ENCODE measurements at places on chromosomes 11 and 22.

DNA sequence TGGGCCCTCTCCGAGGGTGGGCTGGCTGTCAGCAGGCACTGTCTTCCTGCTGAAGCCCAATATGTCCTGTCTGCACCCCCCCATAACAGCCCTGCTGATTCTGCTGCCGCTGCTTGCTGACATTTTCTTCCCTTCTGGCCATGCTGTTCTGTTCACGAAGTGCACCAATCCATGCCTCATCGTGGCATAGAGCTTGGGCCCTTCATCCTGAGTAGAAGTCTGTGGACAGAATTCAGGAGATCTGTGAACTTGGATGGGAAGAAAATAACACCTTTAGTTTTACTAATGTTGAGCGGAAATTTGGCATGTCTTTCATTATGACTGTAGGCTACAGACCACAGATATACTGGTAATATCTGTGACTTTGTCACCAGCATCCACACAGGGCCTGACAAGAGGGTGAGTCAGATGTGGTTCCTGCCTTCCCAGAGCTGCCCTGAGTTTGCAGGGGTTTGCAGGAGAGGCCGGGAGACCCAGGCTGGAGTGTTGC lies 14.1 kb upstream of the KIAA0930 start:
- no peak for DNase-seq

DNA sequence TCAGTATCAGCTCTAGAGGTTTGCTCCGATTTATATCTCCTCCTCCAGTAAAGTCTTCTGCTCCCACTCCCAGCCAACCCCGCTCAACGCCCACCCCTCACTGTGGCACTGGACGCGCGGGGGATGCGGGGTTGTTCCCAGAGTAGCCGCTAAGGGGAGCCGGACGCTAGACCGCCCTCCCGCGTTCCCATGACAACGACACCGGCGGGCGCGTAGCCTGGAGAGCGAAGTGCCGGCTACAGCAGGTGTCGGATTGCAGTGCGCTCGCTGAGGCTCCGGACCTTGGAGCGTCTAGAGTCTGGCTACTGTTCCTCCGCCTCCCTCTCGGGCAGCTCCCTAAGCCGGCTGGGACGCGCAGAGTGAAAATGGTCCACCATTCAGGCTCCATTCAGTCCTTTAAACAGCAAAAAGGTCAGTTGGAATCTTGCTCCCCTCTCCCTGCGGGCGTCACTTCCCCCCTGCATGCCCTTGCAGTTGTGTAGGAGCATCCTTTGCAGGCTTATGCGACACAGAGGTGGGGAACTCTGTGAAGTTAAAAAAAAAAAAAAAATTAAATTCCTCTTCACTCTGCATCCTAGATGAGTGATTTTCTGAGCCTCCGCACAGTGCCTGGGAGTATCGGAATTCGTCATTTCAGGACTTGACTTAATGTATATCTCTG lies at the start of gene ANO3:
TSS of gene ANO3 (plus strand) at position 220 of the 661 bp plus-strand sequence. CDS start at position 366, 146 bp downstream.
- DNase-seq, result peak; percentile 56

DNA sequence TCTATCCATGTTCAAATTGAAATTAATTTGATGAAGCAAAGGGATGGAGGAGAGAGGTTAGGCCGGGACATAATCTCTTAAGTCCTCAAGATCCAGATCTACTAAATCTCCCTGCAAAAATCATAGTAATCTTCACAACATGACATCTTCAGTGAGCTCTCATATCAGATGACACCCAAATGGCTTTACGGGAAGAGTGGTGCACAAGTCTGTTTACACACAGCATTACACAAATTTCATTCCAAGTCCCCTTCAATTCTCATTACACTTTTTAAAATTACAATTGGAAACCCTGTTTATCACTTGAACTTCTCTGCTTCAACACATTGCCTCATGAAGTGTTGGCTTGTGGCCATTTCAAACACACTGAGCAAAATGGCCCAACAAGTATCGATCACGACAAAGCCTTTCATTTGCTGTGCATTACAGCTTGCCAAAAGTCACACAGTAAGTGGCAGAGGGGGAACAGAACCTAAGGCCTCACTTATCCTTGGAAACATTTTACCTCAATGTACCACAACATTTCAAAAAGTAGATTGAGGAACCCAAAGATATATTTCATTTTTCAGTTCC lies 17.9 kb upstream of the TPH1 start:
- no peak for DNase-seq

DNA sequence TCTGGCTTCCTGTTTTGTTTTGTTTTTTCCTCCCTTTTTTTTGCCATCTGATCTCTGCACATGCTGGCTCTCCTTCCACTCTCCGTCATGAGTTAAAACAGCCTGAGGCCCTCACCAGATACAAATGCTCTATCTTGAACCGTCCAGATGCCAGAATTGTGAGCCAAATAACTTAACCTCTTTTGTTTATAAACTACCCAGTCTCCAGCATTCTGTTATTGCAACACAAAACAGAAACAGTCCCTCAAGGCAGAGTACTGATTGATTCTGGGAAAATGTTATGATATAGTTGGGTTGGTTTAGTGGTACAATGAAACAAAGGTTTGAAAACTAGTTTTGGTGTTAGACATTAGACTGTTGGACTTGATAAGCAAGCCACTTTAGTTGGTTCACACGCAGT lies 1390.0 kb upstream of the RAG2 start:
- no peak for DNase-seq

GRCh38 chr11:8101421-8101820 lies 20.4 kb downstream of the TUB start:
- no peak for DNase-seq

DNA sequence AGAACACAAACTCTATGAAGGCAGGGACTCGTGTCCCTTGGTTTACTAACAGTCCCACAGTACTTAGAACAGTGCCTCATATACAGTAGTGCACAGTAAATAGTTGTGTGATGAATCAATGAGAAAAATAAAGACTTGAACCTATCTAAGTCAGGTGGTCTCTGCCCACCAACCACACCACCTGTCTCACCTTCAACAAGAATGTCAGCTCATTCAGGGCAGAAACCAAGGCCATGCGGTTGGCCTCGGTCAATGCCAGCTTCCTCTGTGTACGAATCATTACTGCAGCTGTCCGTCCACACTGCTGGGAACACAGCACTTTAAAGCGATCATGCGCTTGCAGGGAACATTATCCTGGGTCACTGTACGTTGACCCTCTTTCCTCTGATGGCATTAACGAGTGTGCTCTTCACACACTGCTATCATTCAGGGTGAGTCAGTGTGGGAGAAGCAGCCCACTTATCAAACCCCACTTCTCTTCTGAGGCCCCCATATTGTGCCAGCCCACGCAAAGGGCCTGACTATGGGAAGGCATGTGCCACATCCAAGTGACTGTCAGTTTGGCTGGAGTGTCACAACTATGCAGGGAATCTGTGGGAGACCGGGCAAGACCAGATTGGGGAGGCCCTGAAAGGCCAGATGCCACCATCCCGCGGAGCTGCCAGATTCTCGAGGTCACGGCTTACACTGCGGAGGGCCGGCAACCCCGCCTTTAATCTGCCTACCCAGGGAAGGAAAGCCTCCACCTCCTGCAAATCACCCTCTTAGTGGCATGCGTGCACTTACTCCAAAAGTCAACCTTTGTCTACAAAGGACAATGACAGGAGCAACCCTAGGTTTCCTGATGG lies 36.1 kb downstream of the LARGE1 start:
- DNase-seq, result no peak

GRCh38 chr11:123151796-123152195 lies 43.3 kb downstream of the CLMP start:
- DNase-seq, result no peak

GRCh38 chr11:73192272-73192671 lies 25.8 kb upstream of the P2RY2 start:
- no peak for DNase-seq

- no peak for DNase-seq
Measured at GRCh38 chr22:45628515-45628914, 43.1 kb upstream of the ATXN10 start.

GRCh38 chr11:115528225-115528624 lies 24.0 kb upstream of the CADM1 start:
- DNase-seq, result no peak

DNA sequence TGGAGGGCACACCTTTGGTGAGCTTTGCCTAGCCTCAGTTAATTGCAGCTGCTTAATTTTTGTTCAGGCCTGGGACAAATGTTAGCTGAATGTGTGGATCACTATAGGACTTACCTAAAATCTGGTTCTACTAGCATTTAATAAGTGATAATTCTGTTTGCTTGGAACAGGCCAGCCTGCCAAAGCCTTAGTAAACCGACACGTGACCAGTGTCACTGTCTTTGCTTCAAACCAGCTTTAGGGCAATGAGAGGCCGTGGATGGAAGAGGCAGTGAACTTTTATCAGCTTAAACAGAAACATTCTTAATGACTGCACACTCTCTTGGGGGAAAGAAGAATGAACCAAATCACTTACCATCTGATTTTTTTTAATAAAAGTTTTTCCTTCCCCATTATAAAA lies 10.8 kb downstream of the PARVA start:
- no peak for DNase-seq

DNA sequence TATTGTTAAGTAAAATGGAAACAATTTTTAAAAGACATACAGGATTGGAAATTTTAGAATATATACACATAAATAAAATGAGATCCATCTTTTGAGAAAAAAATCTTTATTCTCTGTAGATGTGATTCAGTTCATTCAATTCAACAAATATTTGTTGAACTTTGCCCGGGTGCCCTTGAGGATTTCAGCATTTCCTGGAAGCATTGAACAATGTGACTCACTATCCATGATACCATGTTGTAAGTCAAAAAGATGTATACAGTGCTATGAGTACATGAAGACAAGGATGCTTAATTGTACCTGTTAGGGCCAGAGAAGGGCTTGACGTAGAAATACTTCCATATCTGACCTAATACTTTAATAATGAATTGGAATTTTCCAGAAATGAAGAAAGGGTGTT lies 353.7 kb downstream of the METTL15 start:
- DNase-seq, result no peak

- DNase-seq, result no peak
Measured at GRCh38 chr22:35514366-35514765, 26.3 kb upstream of the RASD2 start.

DNA sequence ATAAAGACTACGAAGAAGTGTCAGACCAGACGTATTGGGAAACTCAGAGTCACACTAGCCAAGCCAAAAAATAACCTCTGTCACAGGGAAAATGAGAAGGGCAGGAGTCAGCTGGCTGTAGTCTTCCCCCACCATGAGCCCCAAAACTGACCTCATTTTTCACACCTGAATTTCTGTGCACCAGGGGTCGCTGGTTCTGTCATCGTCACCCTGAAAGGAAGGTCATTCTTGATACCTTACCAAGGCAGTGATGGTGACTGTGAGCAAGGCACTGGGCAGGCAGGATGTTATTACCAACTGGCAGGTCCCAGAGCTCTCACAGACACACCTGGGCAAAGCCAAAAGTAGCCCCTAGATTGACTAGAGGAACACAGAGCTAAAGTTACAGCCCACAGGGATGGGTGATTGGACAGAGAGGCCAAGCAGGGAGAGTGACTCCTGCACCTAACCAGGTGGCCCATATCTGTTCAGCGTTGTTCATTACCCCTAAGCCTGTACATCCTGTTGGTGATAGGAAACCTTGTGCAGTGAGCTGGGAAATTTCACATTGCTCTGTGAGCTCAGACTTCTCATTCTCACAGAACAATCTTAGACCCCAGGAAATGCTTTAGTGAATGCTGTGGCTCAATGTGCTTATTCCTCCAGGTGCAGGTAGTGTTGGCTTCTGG lies 32.3 kb upstream of the OR56A1 start:
- DNase-seq, result no peak

DNA sequence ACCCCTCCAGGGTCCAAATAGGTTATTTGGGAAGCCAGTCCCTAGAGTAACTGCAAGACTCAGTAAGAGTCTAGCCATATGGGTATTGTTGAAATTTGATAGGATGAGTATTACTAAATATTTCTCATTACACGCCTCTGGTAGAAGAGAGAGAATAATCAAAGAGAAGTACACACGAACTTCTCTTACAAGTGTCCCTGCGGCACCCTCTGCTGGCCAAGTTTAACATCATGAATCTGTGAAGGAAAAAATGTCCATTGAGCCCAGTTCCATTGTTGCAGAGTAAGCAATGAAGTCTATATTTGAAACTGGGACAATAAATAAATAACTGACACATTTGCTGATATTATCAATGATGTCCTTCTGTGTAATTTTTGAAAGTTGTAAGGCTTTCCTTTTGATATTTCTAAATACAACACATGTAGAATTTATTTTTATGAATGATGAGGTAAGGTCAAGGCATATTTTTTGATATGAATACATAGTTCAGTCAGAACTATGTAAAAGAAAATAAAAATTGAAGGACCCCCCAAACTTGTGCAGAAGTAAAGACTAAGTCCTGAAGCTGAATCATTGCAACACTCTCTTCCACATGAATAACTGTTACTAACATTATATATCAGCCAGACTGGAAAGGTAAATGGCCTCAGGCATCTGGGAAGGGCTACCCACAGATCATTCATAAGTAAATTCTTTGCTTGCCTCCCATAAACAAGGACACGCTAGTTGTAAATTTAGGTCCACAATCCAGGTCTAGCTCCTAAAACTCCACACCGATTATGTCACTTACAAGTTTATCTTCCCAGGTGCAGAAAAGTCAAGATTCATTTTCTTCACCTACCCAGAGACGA lies 10.0 kb downstream of the OR51L1 start:
- DNase-seq, result no peak

- peak; percentile 71 for DNase-seq
Measured at GRCh38 chr22:37681556-37682049, 4.5 kb upstream of the NOL12 start.

DNA sequence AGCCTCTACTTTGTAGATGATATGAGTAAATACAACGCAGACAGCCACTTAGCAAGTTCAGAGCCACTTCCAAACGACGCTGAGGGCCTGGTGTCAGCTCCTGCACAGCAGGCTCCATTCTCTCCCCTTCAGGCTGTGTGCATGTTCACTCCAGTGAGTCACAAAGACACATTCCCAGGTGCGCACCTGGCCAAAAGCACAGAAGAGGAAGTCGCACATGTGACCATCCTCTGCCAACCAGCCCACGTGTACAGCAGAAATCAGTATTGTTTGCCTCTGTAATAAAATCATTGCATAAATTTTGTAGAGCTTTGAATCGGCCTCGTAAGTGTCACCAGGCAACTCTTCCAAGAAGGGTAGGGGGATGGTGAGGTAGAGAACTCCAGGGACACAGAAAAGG lies 19.5 kb upstream of the TPH1 start:
- DNase-seq, result no peak

DNA sequence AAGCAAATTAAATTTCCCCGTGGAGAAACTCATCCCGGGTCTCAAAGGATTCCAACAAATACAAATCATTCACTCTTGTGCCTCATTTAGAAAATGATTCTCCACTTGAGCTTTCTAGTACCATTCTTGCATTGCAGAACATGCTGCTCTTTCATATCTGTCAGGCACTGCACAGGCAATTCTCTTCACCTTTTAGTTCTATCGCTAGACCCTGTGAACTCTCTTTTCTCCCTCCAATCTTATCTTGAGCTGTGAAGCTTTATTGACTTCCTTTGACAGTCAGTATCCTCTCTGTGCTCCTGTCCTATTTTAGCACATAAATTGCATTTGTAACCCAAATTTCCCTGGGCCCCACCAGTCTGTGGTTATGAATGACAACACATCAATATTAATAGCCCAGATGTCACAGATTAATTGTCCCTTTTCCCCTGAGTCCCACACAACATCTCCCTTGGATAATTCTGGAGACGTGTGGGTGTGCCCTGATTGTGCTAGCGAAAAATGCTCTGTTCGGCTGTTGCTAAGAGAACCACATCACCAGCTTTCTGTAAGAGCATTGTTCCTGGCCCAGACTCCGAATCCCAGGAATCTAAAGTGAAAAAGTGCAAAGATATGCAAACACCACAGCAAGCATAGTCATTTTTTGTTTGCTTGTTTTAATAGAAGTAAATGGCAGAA lies 22.4 kb upstream of the SC5D start:
- DNase-seq, result no peak

GRCh38 chr11:80388130-80388529 lies 947.3 kb upstream of the TENM4 start:
- no peak for DNase-seq

Data from HuH-7.5 (cell line).